NB4 (cell line): ENCODE measurements at places on chromosomes 12 and 14.

DNA sequence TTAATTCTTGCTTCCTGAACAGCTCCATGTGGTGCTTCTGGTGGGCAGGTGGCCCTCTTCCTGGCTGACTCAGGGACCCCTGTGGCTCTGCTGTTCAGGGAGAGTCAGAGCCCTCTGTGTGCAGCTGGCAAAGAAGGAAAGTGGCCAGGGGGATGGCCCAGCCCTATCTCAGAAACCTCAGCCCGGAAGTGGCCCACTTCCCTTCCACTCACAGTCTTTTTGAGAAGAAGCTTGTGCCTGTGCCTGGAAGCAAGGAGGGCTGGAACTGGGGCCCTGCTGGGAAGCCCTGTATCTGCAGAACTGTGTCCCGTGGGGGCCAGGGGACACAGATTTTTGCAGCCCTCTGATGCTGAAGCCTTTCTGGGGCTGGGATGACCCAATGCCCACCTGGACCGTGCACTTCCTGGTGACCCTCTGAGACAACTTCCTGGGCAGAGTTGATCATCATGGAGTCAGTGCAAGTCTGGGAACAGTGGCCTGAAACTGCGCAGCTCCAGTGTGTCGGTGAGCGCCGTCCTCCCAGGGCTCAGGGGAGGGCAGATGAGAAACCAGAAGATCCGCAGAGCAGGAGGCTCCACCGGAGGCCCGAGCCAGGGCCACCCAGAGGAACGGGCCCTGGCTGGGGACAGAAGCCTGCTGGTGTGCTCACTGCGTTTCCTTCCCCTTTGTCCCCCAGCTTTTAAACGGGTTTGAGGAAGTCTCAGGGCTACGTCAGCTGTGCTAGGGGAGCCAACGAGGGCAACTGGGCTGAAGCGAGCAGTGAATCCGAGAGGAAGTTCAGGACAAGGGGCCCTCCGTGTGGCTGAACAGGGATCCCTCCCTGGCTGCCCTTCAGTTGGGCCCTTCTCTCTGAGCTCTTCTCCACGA, 217.4 kb upstream of the RTL1 start:
- peak; percentile 89 for DNase-seq

DNA sequence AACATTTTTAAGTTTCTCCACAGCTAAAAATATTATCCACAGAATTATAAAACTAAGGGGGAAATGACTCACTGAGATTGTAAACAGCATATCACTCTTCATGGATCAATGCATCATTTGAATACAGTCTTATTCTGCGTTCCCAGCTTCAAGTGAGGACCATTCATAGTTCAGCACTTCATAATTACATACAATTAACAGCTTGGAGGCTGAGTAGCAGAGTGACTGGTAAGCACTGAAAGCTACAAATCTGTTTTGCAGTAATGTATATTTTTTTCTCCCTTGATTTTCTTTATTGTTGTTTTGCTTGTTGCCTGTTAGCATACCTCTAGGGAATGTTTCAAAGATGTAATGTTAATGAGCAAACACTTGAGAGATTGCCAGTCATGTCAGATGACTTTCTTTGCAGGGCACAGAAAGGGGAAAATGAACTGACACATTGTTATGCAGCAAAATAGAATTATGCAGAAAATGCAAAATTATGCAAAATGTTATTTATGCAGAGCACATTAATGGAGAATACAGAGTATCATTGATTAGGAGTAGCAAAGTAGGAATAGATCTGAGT, 138.6 kb downstream of the RPS29 start:
- DNase-seq, result no peak

- DNase-seq, result no peak
Observed at GRCh38 chr12:96189781-96190180, 4.4 kb upstream of the ELK3 start.

DNA sequence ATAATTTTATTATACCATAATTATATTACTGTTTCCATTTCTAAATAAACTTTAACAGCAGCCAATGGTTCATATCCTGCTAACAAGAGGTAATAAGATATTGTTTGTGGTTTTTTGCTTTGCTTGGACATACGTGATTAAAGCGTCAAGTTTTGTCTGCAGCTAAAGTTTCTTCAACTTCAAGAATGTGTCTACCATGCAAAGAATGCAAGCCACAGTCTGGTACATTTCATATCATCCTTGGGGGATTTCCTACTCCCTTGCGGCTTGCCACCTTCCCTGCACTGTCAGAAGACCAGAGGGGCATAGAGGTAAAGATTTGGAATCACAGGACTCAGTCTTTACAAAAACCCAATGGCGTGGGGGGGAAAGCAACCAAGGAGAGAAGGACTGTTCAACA, 125.2 kb downstream of the MED13L start:
- DNase-seq, result no peak

GRCh38 chr14:93956514-93957332, 19.6 kb downstream of the ASB2 start:
- no peak for DNase-seq

DNA sequence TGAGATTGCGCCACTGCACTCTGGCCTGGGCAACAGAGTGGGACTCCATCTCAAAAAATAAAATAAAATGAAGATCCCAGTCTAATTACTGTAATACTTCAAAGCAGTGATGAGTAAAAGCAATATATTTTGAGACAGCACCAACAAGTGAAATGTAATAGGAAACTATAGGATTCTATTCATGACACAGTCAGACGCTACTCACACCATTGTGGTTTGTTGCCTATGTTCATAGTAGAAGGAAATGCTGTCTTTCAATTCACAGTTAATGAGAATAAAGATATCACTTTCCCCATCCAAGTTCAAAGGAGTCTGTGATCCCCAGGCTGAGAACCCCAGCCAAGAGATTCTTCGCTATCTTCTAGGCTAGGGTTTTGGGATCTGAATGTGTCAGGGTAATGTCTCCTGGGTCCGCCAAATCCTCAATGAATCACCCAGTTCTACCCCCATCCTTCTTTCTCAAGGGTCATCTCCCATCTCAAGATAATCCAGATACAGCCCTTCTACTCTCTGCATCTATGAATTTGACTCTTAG, 16.6 kb upstream of the DTX1 start:
- no peak for DNase-seq

DNA sequence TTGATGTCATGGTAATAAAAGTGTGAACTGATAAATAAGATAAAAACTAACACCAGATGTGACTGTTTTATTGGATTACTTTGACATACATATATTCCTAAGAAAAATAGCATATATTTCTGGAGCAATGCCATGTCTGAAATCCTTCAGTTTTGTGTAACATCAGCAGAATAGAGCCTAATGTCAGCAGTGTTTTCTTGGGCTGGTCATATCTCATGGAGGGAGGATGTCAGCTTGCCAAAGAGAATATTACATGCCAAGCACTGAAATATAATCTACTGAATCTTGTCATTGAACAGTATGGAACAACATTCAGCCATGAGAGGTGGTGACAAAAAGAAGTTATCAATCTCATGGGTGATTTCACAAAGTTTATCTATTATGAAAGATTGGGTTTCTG, 220.3 kb downstream of the KLHL28 start:
- DNase-seq, result no peak

- DNase-seq, result no peak
Observed at GRCh38 chr12:117514016-117514415, 152.6 kb upstream of the NOS1 start.

DNA sequence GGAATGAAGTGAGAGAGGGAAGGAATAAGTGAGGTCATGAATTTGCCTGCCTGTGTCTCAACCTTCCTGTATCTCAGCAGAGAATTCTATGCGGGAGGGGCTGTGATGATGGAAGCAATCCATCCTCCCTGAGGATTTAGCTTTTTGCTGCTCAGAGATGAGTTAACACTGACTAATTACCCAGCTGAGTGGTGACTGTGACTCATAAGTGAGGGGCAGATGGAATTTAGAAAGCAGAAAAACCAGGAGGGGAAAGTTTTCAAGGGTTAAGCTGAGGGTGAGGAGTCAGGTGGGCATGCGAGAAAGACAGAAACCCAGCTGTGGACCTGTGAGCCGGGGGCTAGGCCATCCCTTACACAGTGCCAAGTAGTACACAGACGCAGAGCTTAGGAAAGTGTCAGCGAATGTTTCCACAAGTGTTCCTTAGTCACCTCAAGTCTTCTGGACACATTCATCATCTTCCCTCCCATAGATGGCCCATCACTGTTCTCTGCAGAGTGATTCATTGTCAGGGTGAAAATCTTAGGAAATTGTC, 277.9 kb downstream of the IPO8 start:
- DNase-seq, result no peak

DNA sequence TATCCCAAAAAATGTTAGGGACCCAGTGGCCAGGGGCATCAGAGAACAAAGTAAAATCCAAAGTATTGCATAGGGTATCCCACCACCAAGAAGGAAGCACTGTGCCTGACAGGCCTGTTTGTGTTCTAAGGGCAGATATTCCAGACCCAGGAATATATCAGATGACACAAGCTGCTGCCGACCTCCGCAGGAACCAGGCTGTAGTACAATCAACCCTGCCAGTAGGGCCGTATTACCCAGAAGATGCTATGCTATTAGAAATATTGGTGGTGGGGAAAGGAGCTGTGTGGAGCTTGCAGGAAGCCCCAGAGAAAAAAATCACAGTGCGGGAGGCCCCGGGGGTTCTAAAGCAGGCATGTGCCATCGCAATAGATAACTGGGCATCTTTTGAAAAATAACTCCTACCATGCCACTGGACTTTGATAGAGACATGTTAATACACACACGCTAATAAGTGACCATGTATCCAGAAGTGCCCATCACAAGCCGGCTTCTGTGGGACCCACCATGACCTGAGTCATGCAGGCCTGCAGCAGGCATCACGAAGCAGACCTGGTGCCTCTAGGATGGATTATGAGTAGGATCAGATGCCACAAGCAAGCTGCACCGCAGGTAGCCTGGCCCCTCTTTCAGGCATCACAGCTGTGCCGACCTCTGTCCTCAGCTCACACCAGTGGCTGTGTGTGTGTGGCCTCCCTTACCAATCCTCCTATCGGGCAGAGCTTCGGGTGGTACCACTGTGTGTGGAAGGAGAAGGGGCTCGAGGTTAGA, 242.7 kb downstream of the BCL11B start:
- no peak for DNase-seq

- no peak for DNase-seq
Observed at GRCh38 chr12:125652681-125653080, 587.4 kb downstream of the AACS start.

DNA sequence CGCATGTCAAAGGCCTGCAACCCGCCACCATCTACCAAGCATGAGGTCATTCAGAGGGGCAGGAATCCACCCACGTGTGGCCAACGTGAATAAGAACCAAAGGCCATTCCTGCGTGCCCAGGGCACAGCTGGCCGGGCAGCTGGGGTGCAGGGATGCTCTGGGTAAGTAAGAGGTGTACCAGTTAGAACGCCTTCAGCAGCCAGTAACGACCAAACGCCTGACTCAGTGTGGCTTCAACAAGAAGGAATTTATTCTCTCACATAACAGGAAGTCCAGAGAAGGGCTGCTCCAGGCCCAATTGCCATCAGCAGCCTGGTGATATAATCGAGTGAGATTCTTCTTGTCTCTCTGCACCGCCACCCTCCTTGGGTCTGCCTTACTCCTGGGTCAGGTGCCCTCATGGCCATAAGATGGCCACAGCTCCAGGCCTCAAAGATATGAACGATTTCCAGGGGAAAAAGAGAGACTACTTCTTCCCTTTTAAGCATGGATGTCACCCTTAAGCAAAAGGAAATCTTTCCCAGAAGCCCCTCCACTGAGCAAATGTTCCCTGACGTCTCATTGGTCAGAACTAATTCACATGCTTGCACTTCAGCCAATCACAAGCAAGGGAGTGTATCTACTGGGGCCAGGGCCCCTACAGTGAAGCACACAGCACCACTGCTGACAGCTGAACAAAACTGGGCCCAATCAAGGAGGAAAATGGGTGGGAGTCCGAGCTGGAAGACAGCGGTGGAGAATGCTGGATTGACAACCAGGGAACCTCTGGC, 7.3 kb downstream of the TTC7B start:
- peak; percentile 35 for DNase-seq

GRCh38 chr14:58740379-58740935, 102.7 kb downstream of the DACT1 start:
- DNase-seq, result no peak

GRCh38 chr12:47636908-47637780, 68.7 kb downstream of the RPAP3 start:
- peak; percentile 39 for DNase-seq

DNA sequence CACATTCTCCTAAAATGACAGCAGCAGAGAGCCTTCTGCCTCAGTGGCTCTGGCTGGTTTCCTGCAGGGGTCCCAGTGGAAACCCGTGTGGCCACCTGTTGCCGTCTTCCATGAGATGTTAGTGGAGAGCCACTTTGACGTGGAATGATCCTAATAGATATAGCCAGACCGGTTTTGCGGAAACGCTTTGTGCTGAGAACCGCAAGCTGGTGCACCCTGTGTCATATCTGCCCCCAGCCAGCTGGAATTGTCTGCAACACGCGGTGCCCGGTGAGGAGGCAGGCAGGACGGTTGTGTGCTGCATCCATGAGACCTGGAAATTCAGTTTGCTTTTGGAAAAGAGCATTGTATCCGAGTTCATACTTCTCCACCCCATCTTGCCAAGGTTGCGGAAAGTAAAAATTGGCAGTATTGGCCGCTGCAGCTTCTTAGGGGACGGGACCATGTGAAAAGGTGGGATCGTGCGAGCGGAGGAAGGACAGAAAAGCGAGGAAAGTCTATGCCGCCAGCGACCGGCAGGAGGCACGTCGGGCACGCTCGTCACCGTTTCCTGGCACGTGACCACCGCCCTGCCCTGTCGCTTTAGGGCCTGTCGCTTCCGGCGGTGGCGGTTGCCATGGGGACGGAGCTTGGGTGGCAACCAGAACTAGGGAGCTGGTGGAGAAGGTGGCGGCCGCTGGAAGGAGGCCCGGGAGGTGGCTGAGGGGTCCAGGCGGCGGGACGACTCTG, at the start of gene CFAP251:
TSS of gene CFAP251 (plus strand) at position 643 of the 729 bp plus-strand sequence. CDS start 2,714 bp downstream, outside the sequence.
- DNase-seq, result no peak

GRCh38 chr12:106739318-106739717, 35.2 kb upstream of the RIC8B start:
- DNase-seq, result no peak

GRCh38 chr12:71756054-71756690, 1.5 kb downstream of the RAB21 start:
- no peak for DNase-seq

DNA sequence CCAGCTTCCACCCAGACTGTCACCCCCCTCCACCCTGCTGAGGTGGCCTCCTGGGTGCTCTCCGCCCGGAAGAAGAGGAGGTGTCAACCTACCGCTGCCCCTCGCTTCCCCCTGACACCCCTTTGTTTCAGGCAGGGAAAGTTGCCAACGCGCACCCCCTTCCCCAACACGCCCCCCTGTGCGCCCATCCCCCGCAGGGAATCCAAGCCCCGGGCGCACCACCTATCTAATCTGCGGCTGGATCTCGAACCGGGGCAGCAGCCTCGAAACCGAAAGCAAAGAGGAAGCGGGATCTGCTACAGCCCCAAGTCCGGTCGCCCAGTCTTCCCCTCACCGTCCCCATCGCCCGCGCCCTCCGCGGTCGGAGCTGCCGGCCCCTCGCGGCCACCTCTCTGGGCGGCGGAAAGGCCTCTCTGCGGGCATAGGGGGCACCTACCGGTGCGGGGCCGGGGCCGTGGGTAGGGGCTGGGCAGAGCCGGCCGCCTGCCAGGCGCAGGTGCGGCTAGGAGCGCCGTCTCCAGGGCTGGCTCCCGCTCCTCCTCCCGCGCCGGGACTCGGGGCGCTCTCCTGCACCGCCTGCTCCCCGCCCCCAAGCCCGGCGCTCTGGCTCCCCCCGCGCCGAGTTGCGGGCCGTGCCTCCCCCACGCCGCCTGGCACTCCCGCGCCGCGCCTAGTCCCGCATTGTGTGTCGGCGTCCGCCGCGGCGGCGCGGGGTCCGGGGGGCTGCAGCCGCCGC, 18.3 kb upstream of the PLEKHH1 start:
- peak; percentile 53 for DNase-seq
